ENCODE measurements at places on chromosomes 2 and 18. TPM values are rescaled to one million over a fixed set of nuclear protein-coding genes. Genes with fewer than 3 reads are reported as not detected.

The CNRIP1 gene
- not detected for total RNA-seq

The C2orf78 gene
- total RNA-seq, result not detected

The CIB4 gene
- total RNA-seq, result not detected

The FEV gene
- total RNA-seq, result not detected

The IL36G gene
- not detected for total RNA-seq

DNA sequence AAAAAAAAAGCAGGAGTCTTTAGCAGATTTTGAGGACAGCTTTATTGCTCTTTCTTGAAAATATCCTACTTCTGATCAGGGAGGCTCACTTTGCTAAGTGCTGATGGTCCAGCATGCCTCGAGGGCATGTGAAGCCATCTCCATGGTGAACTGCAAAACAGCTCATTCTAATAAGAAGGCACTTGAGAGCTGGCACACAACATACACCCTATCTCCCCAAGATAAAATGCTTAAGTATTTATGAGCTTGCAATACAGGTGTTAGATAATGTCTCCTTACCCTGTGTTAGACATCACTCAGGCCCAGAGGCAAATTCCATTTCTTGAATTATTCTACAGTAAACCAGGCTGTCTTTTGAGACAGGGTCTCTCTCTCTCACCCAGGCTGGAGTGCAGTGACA is 2.7 kb downstream of the ENOSF1 start:
- DNase-seq, result no peak

GRCh38 chr18:49029628-49030027 is 78.9 kb upstream of the SMAD7 start:
- peak; percentile 4 for DNase-seq

- DNase-seq, result no peak
These were observed 143.2 kb downstream of the TMEFF2 start for GRCh38 chr2:192051533-192051932.

DNA sequence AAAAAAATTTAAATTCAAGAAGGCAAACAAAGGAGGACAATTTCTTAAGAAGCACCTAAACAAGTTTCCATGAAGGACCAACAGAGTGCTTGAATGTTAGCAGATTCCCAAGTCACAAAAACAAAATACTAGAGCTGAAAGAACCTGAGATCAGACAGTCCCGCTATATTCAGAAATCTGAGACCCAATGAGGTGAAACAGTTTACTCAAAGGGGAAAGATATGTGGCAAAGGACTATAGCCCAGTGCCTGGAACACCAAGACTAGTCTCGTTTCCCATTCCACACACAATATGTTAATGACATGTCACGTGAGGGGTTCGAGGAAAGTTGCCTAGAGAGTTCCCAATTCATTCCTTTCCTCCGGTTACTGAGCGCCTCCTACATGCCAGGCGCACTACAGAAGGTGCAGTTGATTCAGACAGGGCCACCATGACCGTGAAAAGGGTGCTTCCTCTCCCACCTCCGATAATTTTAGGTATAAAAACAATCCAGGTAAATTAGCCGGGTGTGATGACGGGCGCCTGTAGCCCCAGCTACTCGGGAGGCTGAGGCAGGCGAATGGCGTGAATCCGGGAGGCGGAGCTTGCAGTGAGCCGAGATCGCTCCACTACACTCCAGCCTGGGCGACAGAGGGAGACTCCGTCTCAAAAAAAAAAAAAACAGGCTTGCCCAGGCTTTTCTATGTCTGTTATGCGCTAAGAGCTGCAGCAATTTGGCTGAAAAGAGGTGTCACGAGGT is 617 bp downstream of the SRBD1 start:
- peak; percentile 60 for DNase-seq

GRCh38 chr18:53735526-53735925 is 488.9 kb downstream of the MBD2 start:
- no peak for DNase-seq

DNA sequence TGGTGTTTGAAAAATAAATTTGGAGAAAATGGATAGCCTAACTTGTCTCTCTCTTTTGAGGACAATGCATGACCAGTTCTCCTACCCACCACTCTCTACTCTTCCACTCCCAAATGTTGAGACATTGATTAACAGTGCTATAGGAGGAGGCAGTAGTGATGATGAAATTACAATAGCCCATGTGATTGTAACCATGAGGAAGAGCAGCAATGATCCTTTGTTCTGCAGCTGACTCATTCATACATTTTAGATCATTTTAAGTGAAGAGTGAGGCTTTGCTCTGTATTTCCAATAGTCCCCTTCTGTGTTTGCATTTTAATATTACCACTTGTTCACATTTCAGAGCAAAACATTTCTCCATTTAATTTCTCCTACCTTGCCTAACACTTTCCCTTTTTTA is 592.3 kb downstream of the THSD7B start:
- DNase-seq, result no peak

- DNase-seq, result peak; percentile 95
These were observed at the start of gene CD28 for GRCh38 chr2:203706403-203706802. Gene CD28, plus strand, starts transcription at chr2:203706639. Its CDS starts 58 bp downstream, at chr2:203706697.

GRCh38 chr2:239279508-239280295 is 121.1 kb downstream of the HDAC4 start:
- DNase-seq, result no peak
